ENCODE measurements at places on chromosomes 12 and 14.
A peak's percentile ranks its signal among the peaks of the same experiment; 100 is the strongest.

GRCh38 chr12:58916921-58917511 lies 3.3 kb downstream of the LRIG3 start:
- peak; percentile 68 for DNase-seq

- no peak for DNase-seq
Measured at GRCh38 chr14:102770147-102771123, 6.8 kb upstream of the TRAF3 start.

- no peak for DNase-seq
Measured at GRCh38 chr14:101820283-101820798, 58.8 kb downstream of the PPP2R5C start.

DNA sequence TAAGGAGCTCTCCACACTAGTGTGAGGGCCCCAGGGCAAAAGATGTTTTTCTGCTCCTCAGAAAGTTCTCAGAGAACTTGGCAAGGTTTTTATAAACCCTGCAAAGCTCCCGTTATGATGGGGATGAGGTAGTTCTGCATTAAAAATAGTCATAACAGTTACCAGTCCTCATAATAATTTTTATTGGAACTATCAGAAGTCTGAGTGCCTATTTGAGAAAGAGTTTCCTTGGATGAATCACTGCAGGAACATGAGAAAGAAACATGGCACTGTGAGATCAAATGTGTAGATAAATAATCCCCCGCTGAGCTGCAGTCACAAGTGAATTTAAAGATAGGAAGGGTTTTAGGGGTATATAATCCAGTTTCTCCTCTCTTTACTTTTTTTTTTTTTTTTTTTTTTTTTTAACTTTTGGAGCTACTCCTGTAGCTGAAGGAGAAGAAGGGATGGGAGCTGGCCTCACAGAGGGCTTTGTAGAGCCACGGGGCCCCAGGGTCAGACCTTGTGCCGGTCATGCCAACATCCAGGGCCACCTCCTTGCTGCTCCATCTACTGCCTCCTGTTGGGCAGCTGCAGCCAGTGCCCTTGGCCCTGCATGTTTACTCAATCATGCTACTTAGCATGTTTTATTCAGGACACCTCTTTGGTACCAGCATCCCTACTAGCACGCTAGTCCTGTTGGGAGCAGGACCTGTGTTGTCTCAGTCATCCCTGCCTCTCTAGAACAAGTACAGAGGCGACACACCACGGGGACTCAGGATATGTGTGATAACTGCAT lies 39.5 kb downstream of the EVL start:
- no peak for DNase-seq

- no peak for DNase-seq
Measured at GRCh38 chr12:46787496-46788055, 38.2 kb downstream of the SLC38A4 start.

- DNase-seq = no peak
Measured at GRCh38 chr12:54159589-54159988, 29.2 kb downstream of the SMUG1 start.

GRCh38 chr12:123519141-123520001 lies 14.1 kb downstream of the RILPL1 start:
- peak; percentile 87 for DNase-seq

GRCh38 chr12:7039403-7039802 lies 21.1 kb upstream of the C1S start:
- DNase-seq = no peak

DNA sequence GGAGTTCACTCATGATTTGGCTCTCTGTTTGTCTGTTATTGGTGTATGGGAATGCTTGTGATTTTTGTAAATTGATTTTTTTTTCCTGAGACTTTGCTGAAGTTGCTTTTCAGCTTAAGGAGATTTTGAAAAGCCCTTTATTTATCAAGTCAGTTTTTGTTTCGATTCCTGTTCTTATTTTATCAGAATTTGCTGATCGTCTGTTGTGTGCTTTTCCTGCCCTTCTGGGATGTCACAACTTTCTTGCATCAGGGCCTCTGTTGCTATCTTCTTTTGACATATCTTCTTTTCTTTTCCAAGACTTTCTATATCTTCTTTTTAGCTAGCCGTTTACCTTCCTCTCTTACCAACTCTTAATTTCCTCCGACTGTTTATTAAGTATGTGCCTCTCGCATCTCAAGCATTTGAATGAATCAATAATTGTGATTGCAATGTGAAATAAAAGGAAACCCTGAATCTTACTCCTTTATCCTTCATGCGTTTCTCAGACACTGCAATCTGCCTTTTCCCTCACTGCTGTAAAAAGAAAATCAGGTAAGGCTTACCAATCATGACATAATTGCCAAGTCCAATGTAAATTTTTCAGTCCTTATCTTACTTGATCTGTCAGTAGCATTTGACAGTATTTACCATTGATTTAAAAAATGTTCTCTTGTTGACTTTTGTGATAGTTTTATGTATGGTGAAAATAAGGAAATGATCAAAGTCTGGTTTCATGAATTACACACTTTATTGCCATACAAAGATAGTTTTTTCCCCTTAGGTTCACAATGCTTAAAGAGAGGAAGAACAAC lies 53.0 kb downstream of the ETNK1 start:
- DNase-seq = no peak

- no peak for DNase-seq
Measured at GRCh38 chr14:64947710-64948611, 5.4 kb upstream of the GPX2 start.

DNA sequence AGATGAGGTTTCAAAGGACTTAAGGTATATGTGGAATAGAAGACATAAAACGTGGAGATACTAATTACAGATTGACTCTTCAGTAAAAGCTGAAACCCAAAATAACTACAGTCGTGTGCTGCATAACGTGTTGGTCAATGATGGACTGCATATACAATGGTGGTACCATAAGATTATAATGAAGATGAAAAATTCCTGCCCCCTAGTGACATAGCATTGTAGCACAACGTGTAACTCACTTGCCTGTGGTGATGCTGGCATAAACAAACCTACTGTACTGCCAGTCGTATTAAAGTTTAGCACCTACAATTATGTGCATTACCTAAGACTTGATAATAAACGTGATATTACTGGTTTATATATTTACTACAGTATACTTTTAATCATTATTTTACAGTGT lies 150.3 kb downstream of the LRRK2 start:
- DNase-seq = no peak

DNA sequence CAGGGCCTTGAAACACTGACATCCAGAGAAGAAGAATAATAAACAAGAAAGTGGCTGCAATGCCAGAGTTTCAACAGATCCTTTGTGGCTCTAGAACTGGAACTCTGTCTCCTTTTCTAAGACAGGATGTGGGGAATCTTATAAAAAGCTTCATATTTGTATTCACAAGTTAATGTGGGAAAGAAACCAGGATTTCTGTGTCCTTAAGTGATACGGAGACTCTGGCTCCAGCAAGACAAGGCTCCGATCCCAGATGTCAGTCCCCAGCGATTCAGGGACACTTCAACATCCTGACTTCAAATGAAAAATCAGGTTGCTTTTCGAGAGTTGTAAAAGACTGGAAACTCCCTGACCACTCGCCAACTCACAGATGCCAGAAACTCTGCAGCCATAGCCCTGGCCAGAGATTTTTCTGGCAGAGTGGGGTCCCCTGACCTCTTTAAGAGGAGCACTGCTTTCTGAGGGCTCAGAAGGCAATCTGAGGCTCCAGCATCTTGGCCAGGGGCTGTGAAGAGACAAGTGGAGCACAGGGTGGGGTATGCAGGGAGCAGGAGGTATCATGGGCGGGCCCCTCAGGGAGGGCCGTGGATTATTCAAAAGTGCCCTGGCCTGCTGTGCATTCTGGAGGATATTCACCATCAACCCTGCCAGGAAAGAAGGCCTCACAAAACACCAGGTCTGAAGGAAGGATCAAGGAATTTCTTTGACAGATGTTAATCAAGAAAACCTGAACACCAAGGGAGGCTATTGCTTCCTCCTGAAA lies 53.3 kb downstream of the TMX1 start:
- DNase-seq = no peak

GRCh38 chr14:55446127-55446736 lies 5.8 kb upstream of the TBPL2 start:
- DNase-seq = peak; percentile 71

- DNase-seq = peak; percentile 6
Measured at GRCh38 chr12:108129017-108129812, at the start of gene WSCD2. WSCD2 (plus strand) TSS chr12:108129288; CDS start chr12:108195833, 66,545 bp downstream.

GRCh38 chr14:61435563-61436337 lies 114.4 kb downstream of the PRKCH start:
- DNase-seq = no peak

DNA sequence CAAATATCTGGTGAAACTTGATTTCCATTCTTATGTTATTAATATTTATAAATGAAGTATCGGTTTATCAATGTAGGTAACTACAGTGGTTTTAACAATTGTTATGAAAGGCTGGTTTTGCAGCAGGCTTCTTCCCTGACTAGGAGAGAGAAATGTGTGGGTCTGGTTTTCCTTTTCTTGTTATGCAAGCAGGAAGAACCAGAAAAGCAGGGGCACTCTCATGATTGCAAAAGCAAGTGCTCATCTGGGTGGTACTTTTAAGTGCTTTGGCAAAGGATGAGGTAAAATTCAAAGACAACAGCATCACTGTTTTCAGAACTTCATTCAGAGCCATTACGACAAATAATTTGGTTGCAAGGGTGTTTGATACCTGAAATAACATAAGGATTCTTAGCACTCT lies 105.6 kb downstream of the PTPRO start:
- no peak for DNase-seq

DNA sequence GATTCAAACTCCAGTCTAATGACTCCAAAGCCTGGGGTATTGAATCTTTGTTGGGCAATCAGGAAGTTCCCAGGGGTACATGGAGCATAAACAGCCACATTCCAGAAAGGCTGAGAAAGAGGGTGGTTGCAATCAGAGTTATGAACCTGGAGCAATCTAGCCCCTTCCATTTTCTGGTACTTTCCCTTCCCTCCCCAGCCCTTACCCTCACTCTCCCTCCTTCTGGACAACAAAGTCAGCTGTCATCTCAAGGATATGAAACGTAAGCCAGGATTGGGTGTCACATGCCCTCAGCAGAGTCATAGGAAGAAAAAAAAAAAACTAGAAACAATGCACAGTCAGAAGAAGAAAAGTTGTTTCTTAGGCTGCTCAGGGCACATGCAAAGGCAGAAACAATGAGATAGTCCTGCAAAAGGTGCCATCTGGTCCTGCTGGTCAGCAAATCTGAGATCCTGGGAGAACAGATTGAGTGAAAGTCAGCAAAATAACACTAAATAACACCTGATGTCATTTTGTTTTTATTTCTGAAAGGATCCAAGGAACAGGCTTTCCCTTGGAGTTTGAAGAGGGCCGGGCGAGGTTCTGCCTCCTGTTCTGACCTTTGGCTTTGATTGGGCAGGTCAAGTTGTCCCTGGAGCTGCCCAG lies 27.1 kb downstream of the TMEM229B start:
- peak; percentile 47 for DNase-seq

- DNase-seq = no peak
Measured at GRCh38 chr14:104686624-104687517, 2.5 kb upstream of the INF2 start.

- peak; percentile 29 for DNase-seq
Measured at GRCh38 chr14:95609398-95609990, 74.6 kb downstream of the GLRX5 start.
